ENCODE measurements at places on chromosomes 12 and 14.
A peak's percentile ranks its signal among the peaks of the same experiment; 100 is the strongest.

DNA sequence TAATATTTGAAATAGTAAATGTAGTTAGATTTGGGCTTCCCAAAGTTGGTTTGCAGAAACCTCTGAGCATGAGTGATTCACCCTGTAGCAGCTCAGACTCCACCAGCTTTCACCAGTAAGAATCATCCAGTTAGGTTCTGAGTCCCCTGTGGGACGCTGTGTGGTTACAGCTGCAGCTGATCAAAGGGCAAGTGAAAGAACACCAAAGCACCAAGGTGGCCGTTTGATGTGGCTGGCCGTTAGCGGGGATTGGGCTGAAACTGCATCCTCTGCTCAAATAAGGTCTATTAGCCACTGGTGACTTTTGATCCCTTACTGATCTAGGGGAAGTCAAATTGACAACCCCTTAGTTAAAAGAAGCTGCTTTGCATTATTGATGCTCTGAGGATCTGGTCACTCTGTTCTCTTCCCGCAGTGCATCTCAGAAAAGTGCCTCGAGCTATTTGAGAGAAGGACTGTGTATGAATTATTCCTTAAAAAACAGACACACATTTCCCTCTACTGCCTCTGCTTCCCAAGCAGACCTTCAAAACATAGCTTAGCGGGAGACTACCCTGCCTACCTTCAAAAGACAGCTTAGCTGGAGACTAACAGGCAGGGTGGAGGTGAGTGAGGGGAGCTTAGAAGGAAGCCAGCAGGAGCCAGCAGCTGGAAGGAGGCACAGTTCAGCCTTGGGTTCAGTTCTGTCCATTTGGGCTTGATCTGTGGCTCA is 3.7 kb downstream of the ABHD12B start:
- H3K27ac ChIP-seq = no peak overlapping the region
- H3K27me3 ChIP-seq = peaks cover 17% of the 10 kb centered on the region
- no peaks in the 10 kb centered on the region for H3K36me3 ChIP-seq
- DNase-seq = no peak
- no peak overlapping the region for H3K4me3 ChIP-seq
- no peaks in the 10 kb centered on the region for H3K4me1 ChIP-seq

- H3K27ac ChIP-seq = no peak overlapping the region
- no peak for DNase-seq
- H3K4me1 ChIP-seq = peaks cover 9% of the 10 kb centered on the region
- H3K36me3 ChIP-seq = peaks cover 3% of the 10 kb centered on the region
These were observed 54.8 kb downstream of the PPFIBP1 start for GRCh38 chr12:27578689-27579372.

- peaks cover 22% of the 10 kb centered on the region for H3K4me1 ChIP-seq
- no peak overlapping the region for H3K27ac ChIP-seq
- DNase-seq = no peak
- H3K27me3 ChIP-seq = no peaks in the 10 kb centered on the region
- H3K36me3 ChIP-seq = no peaks in the 10 kb centered on the region
These were observed 45.5 kb upstream of the EML1 start for GRCh38 chr14:99747582-99748330.

- no peak overlapping the region for H3K4me3 ChIP-seq
- H3K36me3 ChIP-seq = no peaks in the 10 kb centered on the region
- peaks cover 9% of the 10 kb centered on the region for H3K4me1 ChIP-seq
- no peak overlapping the region for H3K27ac ChIP-seq
- H3K27me3 ChIP-seq = no peaks in the 10 kb centered on the region
These were observed 3.3 kb upstream of the C14orf93 start for GRCh38 chr14:23013054-23013748.

GRCh38 chr12:80015660-80016059 is 80.8 kb upstream of the PPP1R12A start:
- H3K27ac ChIP-seq = no peak overlapping the region
- no peak for DNase-seq
- H3K4me3 ChIP-seq = no peak overlapping the region

GRCh38 chr12:83541446-83541845 is 854.7 kb downstream of the TMTC2 start:
- H3K36me3 ChIP-seq = no peaks in the 10 kb centered on the region
- H3K4me1 ChIP-seq = no peaks in the 10 kb centered on the region
- H3K4me3 ChIP-seq = no peak overlapping the region
- DNase-seq = no peak
- no peak overlapping the region for H3K27ac ChIP-seq
- no peaks in the 10 kb centered on the region for H3K27me3 ChIP-seq

DNA sequence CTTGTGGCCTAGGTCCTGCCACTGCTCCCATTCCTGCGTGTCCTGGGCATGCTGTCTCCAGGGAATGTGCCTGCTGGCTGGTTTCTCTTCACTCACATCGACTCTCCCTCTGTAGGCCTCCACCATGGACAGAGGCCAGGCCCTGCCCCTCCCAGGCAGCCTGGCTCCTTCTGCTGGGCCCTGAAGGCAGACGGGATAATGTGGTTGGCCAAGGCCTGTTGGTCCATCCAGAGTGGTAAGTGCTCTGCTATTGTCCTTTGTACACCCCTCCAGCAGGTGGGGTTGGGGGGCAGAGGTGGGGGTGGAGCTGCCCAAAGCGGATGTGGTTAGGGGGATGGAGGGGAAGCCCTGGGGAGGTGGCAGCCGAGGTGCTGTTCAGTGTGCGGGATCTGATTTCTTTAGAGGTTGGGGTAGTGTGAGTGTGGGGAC is 9.5 kb upstream of the NR4A1 start:
- DNase-seq = no peak
- 0 out of 2 replicates have a peak, but pooled peaks cover under 1% of the 10 kb centered on the region for H3K4me1 ChIP-seq
- no peak overlapping the region for H3K4me3 ChIP-seq
- H3K27me3 ChIP-seq = no peaks in the 10 kb centered on the region
- no peaks in the 10 kb centered on the region for H3K36me3 ChIP-seq

DNA sequence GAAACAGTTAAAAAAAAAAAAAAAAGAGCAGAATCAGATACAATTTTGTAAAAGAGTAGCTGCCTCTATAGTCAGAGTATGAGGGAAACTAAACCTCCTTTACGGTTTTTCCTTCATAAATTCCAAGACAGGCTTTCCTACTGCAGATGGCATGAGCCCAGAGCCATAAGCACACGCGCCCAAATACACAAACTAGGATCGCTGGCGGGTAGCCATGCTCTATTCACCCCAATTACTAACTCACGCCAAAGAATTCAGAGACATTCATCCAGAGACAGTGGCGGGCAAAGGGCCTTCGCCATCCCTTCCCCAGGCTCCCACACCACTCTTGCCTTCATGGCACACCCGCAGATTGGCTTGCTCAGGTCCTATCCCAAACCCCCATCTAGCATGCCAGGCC is 48.2 kb downstream of the MOK start:
- H3K27me3 ChIP-seq = no peaks in the 10 kb centered on the region
- H3K4me3 ChIP-seq = no peak overlapping the region
- H3K36me3 ChIP-seq = no peaks in the 10 kb centered on the region
- H3K27ac ChIP-seq = no peak overlapping the region
- no peak for DNase-seq

- no peaks in the 10 kb centered on the region for H3K36me3 ChIP-seq
- H3K4me1 ChIP-seq = peaks cover 35% of the 10 kb centered on the region
- H3K27ac ChIP-seq = peak overlapping the region; percentile 92
These were observed 5.5 kb downstream of the MAP3K12 start for GRCh38 chr12:53493610-53494391.

- no peak overlapping the region for H3K4me3 ChIP-seq
- H3K27me3 ChIP-seq = no peaks in the 10 kb centered on the region
- DNase-seq = no peak
- peaks cover 5% of the 10 kb centered on the region for H3K4me1 ChIP-seq
- 0 out of 2 replicates have a peak overlapping the region, but pooled peaks have one; percentile 7 for H3K27ac ChIP-seq
These were observed 74.7 kb downstream of the BTG1 start for GRCh38 chr12:92070864-92071445.

GRCh38 chr12:32455607-32456071 is 56.3 kb downstream of the FGD4 start:
- peak; percentile 55 for DNase-seq
- no peak overlapping the region for H3K27ac ChIP-seq
- H3K4me1 ChIP-seq = peaks cover 38% of the 10 kb centered on the region
- H3K36me3 ChIP-seq = no peaks in the 10 kb centered on the region
- H3K4me3 ChIP-seq = peak overlapping the region; percentile 9
- H3K27me3 ChIP-seq = no peaks in the 10 kb centered on the region

DNA sequence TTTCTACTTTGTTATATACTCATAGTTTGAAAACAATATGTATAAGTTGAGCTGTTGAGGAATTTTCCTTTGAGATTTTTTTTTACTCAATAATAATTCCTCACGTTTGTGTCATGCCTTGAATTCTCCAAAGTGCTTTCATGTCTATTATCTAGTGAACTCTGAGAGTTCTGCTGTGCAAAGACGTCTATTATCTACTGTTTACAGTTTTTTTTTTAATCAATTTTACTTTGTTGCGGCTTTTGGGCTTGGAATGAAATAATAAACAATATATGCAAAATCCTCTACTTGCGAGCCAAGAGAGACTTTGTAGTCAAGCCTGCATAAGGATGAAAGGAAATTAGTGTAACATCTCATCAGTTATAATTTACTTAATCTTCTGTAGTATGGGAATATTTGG is 107.2 kb upstream of the FRMD6 start:
- H3K36me3 ChIP-seq = no peaks in the 10 kb centered on the region
- H3K27ac ChIP-seq = peak overlapping the region; percentile 85
- no peak overlapping the region for H3K4me3 ChIP-seq
- H3K27me3 ChIP-seq = no peaks in the 10 kb centered on the region
- DNase-seq = no peak

DNA sequence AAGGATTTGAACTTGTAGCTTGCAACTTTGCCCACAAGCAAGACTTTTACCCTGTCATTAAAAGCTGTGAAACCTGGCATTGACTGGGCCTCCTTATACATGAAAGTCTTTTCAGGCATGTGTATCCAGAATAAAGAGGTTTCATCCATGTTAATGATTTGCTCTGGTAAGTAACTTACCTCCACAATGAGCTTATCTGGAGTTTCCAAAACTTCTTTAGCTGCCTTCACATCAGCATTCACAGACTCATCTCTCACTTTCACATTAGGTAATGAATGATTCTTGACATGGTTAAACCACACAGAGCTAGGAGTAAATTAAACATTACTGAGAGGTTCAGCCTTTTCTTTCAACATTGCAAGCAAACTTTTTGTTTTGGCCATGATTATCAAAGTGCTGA is 234.4 kb upstream of the CLEC14A start:
- no peaks in the 10 kb centered on the region for H3K4me1 ChIP-seq
- H3K36me3 ChIP-seq = no peaks in the 10 kb centered on the region
- DNase-seq = no peak

DNA sequence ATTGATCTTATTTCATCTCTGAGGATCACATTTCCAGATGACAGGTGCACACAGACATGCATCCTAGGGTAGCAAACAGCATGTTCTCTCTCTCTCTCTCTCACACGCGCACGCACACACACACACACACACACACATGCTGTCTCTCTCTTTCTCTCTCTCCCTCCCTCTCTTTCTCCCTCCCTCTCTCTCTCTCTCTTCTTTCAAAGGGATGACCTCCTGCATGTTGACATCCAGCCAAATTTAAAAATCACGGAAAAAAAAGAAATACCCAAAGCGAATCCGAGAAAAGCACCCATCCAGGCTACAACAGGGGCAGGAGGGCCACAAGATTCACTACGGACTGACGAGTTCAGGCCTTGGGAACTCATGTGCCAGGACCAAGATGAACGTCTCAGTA is 2.3 kb downstream of the KSR2 start:
- H3K4me3 ChIP-seq = no peak overlapping the region
- H3K36me3 ChIP-seq = no peaks in the 10 kb centered on the region
- peaks cover 28% of the 10 kb centered on the region for H3K27me3 ChIP-seq
- no peaks in the 10 kb centered on the region for H3K4me1 ChIP-seq

- no peak overlapping the region for H3K4me3 ChIP-seq
- H3K27me3 ChIP-seq = no peaks in the 10 kb centered on the region
- H3K4me1 ChIP-seq = peaks cover 18% of the 10 kb centered on the region
These were observed 6.2 kb downstream of the FOXJ2 start for GRCh38 chr12:8038659-8039114.

DNA sequence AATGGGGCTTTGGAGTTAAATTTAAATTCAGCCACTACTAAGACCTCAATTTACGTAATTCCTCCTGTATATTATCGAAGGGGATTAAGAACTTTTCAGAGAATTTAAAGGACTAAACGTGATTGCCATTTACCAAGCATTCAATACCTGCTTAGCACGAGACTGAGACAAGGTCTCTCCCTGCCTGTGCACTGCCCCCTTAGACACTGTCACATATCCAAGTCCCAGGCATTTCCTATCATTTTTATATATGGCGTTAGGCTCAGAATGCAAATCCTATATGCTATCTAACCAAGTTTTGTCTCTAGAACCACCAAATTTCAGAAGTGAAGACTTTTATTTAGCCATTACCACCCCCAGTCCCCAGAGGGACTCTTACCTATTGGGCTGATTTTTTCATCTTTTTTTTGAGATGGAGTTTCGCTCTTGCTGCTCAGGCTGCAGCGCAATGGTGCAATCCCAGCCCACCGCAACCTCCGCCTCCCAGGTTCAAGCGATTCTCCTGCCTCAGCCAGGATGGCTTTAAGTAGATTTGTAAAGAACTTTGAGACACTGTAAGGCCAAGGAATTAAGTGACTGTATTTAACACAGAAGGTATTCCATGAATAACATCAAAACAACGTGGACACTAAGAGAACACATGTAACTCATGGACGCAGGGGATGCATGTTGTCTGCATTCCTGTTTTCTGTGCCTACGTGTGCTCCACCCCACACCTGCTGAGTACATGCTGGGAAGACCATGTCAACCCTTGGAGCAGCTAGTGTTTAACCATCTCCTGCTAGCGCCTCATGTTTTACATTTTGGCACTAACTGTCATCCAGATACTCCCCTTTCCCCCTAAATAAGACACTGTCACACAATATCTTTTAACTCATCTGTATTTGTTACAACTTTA is 6.4 kb downstream of the HSP90AA1 start:
- H3K4me3 ChIP-seq = no peak overlapping the region
- peaks cover 38% of the 10 kb centered on the region for H3K36me3 ChIP-seq
- H3K27ac ChIP-seq = no peak overlapping the region
- H3K27me3 ChIP-seq = no peaks in the 10 kb centered on the region

- no peaks in the 10 kb centered on the region for H3K27me3 ChIP-seq
- no peak for DNase-seq
These were observed 17.4 kb downstream of the CAPZA3 start for GRCh38 chr12:18755341-18755740.

- H3K4me3 ChIP-seq = no peak overlapping the region
- no peaks in the 10 kb centered on the region for H3K4me1 ChIP-seq
- peaks cover 6% of the 10 kb centered on the region for H3K36me3 ChIP-seq
- DNase-seq = no peak
- H3K27me3 ChIP-seq = no peaks in the 10 kb centered on the region
These were observed 28.3 kb downstream of the MDM1 start for GRCh38 chr12:68303850-68304249.

DNA sequence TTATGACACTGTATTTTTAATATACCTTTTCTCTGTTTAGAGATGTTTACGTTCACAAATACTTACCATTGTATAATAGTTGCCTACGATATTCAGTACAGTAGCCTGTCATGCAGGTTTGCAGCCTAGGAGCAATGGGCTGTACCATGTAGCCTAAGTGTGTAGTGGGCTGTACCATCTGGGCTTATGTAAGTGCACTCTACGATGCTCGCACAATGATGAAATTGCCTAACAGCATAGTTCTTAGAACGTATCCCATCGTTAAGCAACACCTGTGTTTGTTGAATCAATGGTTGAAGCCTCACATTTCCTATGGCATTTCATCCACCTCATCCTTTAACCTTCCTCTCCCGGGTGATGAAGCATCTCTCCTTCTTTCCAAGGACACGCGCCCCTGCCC is 12.5 kb upstream of the EML1 start:
- H3K4me3 ChIP-seq = no peak overlapping the region
- no peaks in the 10 kb centered on the region for H3K27me3 ChIP-seq
- no peaks in the 10 kb centered on the region for H3K36me3 ChIP-seq
- no peak for DNase-seq
- 0 out of 2 replicates have a peak, but pooled peaks cover 3% of the 10 kb centered on the region for H3K4me1 ChIP-seq

All from Panc1 (cell line).